Immature natural killer cell (primary cell): ENCODE measurements at places on chromosomes 6 and 20.

- no peak for DNase-seq
These were observed 158.9 kb downstream of the RALGAPA2 start for GRCh38 chr20:20553541-20553940.

- DNase-seq: no peak
These were observed 82.2 kb upstream of the PAX1 start for GRCh38 chr20:21623074-21623780.

DNA sequence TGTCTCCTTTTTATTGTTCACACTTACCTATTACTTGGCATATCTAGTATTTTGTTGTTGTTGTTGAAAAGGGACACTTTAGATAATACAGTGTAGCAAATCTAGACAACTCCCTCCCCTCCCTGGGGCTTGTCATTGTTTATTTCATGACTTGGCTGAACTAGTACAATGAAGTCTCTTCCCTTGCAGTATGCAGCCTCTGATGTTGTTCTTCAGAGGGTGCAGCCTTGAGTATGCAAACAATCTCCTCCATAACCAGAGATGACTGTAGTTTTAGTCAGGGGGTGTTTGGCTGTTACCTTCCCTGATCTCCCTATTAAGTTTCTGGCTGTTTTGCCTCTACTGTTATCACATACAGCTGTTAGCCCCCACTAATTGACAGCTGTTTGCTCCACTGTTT lies 315.4 kb upstream of the RUNX2 start:
- no peak for DNase-seq

DNA sequence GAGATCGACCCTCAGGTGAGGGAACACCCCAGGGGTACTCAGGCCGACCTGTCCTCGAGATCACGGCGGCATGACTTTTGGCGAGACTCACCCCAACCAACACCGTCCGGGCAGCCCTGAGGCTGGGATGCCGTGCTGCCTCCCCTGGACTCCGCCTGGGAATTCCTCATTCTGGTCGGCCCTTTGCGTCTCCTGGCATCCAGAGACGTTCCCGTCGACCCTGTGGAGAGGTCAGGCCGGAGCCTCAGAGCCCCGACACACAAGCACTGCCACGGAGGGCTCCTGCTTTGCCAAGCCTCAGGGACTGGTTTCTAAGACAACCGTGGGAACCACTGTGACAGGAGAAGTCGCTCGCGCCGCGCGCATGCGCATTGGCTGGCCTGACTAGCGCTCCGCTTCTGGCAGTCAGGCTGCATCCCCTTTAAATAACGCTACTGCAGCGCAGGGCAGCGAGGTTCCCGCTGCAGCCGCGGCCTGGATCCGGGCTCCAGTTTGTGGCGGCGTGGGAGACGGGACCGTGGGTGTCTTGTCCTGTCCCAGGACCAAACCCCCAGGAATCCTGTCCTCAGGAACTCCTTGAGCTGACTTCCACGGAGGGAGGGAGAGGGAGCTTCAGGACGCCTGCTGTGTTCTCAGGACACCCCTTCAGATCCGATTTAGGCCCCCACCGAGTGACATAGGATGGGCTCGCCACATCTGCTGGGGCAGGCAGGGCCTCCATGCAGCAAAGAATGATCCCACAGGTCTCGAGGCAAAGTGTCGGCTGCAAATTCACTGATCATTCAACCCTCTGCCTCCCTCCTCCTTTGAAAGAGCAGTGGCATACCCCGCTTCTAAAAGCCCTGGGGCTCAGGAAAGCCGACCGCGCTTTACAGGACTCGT lies 163.2 kb upstream of the ZNF337 start:
- DNase-seq: peak; percentile 62

- no peak for DNase-seq
These were observed 120.1 kb downstream of the OPRM1 start for GRCh38 chr6:154159126-154159525.

GRCh38 chr20:57259938-57260921 lies 6.2 kb downstream of the BMP7 start:
- no peak for DNase-seq

- DNase-seq: no peak
These were observed 524.6 kb upstream of the JARID2 start for GRCh38 chr6:14721103-14721758.

DNA sequence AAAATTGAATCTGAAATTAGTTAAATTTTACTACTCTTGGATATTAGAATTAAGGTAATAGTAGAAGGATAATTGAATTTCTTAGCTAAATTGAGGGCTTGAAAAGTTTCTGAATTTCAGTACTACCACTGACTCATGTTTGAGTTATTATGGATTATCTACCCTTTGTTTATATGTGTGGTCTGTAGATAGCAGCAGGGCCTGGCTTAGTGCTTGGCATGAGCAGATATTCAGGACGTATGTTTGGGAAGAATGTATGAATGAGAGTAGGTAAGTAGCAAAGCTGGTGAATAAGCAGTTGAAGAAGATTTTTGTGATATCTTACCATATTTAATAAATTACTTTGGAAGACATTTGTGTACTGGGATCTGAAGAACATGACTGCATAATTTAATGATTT lies 152.7 kb downstream of the MACROD2 start:
- DNase-seq: no peak

DNA sequence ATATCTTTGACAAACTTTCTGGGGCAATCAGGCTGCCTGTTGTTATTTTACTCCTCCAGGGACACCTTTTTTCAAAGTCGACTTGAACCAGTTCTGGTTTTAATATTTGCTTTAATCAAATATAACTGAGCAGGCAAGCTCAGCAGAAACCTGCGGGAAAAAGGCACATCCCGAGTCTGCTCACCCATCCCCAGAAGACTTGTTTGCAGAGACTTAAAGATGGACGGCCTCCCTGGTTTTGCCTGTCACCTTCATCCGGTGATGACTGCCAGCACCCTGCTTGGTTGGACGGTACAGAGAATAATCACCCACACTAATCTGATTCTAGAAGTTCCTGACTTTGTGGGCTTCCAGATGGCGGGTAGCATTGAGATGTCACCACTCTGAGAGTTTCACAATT lies 36.8 kb downstream of the PPP1R3G start:
- DNase-seq: no peak

DNA sequence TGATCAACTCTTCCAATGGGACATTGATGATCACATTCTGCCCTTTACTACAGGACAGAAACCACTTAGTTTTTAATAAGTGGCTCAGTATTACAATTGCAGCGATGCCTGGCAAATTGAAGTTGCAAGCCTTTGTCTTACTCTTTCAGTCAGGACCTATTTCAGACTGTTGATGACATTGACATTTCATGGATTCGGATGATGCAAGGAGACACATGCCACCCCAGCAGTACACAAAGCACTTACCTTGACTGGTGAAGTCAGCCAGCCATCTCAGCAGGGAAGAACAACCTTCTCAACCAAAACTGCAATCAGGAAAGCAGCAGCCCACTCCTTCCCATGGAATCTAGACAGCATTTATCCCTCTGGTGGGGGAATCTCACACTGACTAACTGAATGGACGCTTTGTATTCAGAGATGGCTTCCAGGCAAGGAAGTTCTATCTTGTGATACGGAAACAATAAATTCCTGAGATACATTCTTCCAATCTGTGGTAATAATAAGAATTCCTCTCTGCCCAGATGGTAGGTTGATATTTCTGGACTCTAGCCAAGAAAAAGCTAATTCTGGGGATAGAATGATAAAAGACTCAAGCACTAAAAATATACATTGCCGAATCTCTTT lies 24.8 kb downstream of the NFYA start:
- DNase-seq: no peak

DNA sequence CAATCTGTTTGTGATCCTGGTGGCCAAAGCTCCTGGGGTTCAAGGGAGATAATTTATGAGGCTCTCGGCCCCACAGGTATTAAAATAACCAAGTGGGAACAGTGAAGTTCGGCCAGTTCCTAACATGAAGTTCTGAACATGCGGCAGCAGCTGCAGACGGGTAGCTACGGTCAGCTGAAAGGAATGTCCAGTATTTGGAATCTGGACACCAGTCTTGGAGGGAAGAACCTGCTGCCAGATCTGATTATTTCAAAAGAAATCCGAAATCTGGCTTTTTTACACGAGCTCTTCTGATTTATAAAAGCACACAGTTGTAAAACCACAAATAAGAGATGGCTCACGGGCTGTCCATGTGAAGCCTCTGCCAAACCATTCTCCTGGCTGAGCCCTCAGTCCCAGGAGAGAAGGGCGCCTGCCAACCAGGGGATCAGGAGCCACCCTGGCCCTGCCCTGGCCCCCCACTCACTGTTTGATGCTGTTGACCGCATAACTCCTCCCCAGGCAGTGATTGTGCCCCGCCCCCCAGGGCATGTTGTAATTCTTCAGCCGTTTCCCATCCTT lies 28.2 kb upstream of the KCNB1 start:
- DNase-seq: no peak

- DNase-seq: no peak
These were observed 18.3 kb downstream of the CHRNA4 start for GRCh38 chr20:63342561-63343459.

DNA sequence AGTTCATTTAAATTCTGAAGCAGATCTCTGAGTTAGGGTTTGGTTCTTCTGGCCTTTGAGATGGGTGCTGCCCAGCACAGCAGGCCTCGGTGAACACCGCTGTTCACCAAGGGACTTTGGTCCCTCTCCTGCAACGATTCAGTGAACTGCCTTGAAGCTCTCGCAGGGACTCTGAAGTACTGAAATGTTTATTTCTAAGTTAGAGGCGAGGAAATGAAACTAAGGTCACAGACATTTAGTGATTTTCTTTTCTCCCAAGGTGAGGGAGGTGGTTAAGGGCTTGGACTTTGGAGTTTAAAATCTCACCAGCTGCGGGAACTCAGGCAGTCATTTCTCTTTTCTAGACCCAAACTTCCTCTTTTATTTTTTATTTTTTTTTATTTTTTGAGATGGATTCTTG lies 26.2 kb downstream of the E2F3 start:
- DNase-seq: no peak

GRCh38 chr6:1773700-1774099 lies 164.0 kb downstream of the FOXC1 start:
- no peak for DNase-seq

GRCh38 chr6:166795879-166796278 lies 160.5 kb downstream of the RNASET2 start:
- DNase-seq: no peak

- DNase-seq: no peak
These were observed 181.4 kb downstream of the SIM1 start for GRCh38 chr6:100283285-100283684.

- peak; percentile 66 for DNase-seq
These were observed 16.7 kb upstream of the TBC1D20 start for GRCh38 chr20:478949-479429.

GRCh38 chr20:1484438-1485116 lies 6.6 kb downstream of the SIRPB2 start:
- DNase-seq: no peak

GRCh38 chr20:14720251-14720650 lies 382.8 kb upstream of the FLRT3 start:
- DNase-seq: no peak

DNA sequence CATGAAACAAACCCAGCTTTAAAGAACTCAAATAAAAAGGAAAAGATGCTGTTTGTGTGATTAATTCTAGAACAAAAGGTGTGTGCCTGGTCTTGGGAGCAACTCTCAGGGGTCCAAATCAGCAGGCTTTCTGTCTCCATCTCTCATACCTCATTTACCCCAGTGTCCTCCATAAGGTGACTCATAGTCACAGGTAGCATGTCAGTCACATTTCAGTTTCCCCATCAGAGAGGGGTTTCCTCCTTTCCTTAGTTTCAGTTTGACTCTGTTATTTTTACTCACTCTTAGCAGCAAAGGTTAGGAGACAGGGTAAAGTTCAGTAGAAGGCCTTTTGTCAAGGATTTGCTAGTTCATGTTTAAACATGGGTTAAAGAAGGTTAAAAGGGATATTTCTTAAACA lies 46.2 kb downstream of the OGFRL1 start:
- no peak for DNase-seq

DNA sequence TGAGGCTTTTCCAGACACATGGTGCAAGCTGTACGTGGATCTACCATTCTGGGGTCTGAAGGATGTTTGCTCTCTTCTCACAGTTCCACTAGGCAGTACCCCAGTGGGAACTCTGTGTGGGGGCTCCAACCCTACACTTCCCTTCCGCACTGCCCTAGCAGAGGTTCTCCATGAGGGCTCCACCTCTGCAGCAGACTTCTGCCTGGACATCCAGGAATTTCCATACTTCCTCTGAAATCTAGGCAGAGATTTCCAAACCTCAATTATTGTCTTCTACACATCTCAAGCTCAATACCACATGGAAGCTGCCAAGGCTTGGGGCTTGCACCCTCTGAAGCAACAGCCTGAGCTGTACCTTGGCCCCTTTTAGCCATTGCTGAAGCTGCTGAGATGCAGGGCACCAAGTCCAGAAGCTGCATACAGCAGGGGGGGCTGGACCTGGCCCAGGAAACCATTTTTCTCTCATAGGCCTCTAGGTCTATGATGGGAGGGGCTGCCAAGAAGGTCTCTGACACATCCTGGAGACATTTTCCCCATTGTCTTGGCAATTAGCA lies 11.6 kb downstream of the PDSS2 start:
- DNase-seq: no peak

- DNase-seq: no peak
These were observed 118.3 kb downstream of the SLC24A3 start for GRCh38 chr20:19330731-19331130.

DNA sequence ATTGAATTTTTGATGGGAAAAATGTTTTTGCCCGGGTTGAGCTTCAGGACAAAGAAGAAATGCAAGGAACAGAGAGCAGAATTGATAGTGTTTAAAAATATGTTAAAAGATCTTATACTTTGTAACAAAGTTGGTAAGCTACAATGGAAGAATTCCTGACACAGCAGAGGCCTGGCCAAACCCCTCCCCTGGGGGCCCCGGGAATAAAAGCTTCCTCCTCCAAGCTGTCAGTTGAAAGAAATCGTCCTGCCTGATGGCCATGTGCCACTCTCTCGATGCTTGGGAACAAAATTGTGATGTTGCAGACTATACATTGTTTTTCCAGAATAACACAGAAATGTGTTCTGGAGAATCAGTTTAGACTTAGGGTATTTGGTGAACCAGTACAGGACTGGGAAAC lies 14.2 kb upstream of the TOX2 start:
- DNase-seq: no peak

DNA sequence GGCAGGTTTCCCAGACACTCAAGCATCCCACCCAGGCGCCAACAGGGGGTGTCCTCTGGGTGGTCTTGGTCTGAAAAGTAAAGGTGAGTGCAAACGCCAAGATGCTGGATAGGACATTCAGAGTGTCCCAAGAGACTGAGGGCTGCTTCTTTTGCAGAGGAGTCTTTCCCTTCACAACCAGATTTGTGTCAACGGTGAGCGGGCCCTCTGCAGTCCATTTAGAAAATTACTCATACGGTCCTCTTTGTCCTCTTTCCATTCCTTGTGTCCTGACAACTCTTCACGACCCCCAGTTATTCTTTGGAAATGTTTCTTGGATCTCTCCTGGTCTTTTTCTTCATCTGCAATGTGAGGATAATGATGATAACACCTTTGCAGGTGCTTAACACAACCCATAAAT lies 257.8 kb downstream of the CDC5L start:
- no peak for DNase-seq

DNA sequence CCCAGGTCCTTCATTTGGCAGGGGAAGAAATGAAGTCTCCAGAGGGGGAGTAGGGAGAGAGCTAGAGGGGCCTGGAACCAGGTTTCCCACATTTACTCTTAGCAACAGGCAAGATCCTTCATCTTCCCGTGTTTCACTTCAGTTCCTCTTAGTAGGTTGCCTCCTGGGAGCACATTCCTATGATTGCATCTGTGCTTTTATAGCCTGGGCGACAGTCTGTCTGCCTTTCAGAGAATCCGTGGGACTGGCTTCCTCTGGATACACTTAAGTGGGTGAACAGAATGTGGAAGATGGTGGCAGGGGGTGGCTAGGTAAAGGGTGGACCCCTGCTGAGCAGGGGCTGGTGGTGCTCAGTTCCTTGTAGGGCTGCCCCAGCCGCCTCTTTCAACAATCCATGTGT lies 33.4 kb downstream of the STK35 start:
- no peak for DNase-seq
